Bone marrow (tissue), 2 donors: ENCODE measurements at places on chromosomes 5 and 9.
A peak's percentile ranks its signal among the peaks of the same experiment; 100 is the strongest.

- DNase-seq, result no peak
Observed at GRCh38 chr9:126916909-126917308, 2.3 kb downstream of the RALGPS1 start.

DNA sequence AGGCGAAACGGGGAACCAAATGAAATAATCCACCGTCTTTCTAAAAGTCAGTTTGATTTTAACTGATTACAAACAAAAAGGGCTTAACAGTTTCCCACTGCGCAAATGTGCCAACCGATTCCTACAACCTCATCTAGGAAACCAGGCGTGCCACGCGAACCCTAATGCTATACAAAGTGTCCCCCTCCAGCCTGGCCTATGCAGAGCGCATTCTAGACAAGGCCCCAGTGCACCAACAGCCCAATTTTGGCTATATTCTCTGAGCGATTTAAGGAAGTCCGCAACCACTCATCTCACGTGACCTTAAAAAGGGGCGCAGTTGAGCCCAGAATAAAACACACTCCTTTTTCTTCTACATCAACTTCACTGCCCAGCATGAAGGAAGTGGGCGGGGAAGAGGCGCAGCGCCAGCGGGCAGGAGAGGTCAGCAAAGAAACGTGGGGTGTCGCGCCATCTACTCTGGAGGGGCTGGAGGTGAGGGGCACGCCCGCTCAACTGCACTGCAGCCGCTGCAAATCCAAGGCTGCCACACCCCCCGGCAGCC lies 779 bp downstream of the FAM13B start:
- peak; percentile 93 for DNase-seq

GRCh38 chr5:104088876-104089778 lies 526.5 kb upstream of the NUDT12 start:
- no peak for DNase-seq

DNA sequence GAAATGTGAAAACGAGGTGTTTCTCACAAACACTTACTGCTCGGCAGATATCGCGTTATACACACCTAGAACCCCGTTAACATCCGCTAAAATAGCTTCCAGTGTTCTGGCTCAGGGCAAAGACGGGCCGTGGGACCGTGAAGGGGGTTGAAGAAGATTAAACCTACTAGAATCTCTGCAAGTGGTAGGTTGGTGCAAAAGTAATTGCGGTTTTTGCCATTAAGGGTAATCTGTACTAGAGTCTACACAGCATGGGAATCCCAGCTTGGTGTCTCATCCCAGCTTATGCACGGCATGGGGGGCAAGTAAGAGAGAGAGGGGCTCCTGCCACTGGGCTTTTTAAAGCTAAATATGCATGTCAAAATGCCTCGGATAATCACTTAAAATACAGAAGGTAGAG lies 43.9 kb downstream of the HRH2 start:
- DNase-seq, result no peak

GRCh38 chr5:111383288-111383970 lies 128.9 kb downstream of the STARD4 start:
- no peak for DNase-seq

GRCh38 chr9:107750741-107751566 lies 261.4 kb upstream of the KLF4 start:
- DNase-seq, result no peak

GRCh38 chr9:10252174-10252573 lies 360.6 kb downstream of the PTPRD start:
- no peak for DNase-seq

- peak; percentile 40 for DNase-seq
Observed at GRCh38 chr5:98927989-98928872, 576 bp downstream of the CHD1 start.

GRCh38 chr5:131186561-131187256 lies 16.0 kb downstream of the LYRM7 start:
- DNase-seq, result no peak

DNA sequence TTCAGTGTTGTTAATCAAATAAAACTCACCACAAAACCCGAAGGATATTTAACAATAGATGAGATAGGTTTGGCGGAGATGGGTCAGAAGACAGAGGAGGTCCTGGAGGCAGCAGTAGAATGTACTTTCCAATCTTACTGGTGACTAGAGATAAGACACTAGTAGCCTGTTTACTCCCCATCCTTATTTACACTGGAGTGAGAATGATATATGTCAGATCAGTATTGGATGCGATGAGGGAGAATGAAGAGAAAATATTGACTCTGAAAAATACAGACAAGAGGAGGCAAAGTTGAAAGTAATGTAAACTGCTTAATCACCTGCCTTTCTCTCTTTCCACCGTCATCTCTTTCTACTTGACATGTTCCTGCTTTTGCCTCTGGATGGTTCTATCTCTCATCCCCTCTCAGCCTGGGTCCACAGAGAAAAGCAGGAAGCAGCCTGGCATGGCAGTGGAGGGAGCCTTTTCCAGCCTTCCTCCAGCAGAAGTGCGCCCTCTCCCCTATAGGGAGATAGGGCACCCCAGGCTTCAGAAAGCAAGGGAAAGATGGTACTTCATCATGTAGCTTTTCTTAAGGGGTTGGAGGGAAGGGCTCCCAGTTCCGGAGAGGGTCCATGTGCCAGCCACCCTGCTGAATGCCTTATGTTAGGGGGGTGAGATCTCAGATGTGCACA lies 11.1 kb downstream of the PALM2AKAP2 start:
- DNase-seq, result no peak

DNA sequence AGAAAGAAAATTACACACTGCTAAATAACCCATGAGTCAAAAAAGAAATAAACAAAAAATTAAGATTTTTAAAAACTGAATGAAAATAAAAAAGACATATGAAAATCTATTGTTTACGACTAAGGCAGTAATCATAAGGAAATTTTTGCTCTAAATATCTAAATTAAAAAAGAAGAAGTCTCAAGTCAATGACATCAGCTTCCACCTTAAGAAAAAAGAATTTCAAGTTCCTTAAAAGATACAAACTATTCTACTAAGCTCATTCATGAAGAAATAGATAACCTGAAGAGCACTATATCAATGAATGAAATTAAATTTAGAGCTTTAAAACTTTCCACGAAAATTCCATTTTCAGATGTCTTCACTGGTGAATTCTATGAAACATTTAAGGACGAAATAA lies 15.7 kb upstream of the STARD4 start:
- DNase-seq, result no peak

DNA sequence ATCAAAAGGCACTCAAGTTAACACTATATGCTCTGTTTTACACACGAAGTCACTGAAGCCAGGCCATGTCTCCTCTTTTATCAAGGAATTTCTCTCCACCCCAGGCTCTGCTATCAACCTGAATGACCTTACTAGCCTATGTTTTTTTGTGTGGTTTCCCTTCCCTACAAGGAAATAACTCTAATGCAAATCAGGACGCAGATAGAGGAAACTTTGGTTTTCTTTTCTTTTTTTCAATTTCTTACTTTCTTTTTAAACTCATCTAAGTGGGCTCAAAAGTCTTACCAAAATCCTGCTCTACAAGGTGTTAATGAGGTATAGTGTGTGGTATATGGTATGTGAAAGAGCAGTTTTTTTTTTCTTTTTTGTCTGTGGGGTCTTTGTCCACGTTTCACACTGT lies 5.5 kb upstream of the SLC46A2 start:
- no peak for DNase-seq

- no peak for DNase-seq
Observed at GRCh38 chr9:98571643-98572042, 137.1 kb downstream of the GABBR2 start.

DNA sequence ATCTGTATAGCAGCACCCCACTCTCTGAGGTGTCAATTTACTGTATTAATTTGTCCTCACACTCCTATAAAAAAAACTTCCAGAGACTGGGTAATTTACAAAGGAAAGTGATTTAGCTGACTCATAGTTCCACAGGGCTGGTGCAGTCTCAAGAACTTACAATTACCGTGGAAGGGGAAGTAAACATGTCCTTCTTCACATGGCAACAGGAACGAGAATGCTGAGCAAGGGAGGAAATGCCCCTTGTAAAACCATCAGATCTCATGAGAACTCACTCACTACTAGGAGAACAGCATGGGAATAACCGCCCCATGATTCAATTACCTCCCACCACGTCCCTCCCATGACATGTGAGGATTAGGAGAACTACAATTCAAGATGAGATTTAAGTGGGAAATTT lies 602.6 kb downstream of the MTRR start:
- no peak for DNase-seq

- DNase-seq, result no peak
Observed at GRCh38 chr5:14516901-14517300, 64.7 kb upstream of the OTULINL start.

DNA sequence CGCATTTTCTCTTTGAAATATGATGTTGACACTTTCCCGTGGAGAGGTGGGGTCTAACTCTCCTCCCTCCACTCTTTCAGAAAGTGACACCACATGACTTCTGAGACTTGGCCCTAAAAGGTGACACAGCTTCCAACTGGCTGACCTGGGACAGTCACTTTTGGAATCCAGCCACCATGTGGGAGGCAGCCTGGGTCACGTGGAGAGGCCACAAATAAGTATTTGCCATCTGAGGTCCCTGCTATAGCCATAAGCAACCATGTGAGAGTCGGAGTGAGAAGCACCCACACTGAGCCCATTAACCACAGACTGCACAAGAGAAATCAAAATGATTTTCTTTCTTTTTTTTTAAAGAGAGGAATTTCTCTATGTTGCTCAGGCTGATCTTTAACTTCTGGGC lies 4.1 kb upstream of the PHYKPL start:
- no peak for DNase-seq

GRCh38 chr5:142683881-142684505 lies 1.9 kb downstream of the FGF1 start:
- no peak for DNase-seq

- DNase-seq, result no peak
Observed at GRCh38 chr9:121711797-121712196, 60.4 kb downstream of the DAB2IP start.

DNA sequence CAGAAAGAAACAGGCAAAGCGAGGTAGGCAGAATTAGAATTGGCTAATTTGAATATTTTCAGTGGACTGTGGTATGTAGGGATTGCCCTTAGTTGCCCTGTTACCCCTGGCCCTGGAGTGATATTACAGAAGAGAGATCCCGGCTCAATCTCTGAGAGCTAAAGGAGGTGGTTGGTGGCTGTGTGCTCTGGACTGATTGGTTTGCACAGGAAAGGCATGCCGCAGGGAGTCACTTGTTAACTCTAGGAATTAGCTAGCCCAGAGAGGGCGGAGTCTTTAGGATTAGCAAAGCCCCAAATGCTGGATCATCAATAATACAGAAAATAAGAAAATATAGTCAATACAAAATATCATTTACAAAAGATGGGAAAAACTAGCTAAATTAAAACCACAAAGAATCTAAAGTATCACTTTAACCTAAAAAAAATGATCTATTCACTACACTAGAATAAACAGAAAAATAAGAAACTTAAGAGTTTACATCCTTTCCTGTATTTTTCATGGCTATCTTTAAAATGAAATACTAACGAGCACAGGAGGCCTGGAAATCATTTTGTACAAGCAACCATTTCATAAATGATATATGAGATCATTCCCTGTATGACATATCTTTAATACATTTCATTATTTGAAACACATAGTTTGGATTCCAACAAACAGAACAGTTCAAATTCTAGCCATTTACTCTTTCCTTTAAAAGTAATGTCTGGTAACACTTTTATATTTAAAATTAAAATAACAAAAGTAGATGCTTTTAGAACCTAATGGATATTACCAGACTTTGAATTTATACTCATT lies 71.1 kb downstream of the GNAQ start:
- no peak for DNase-seq

DNA sequence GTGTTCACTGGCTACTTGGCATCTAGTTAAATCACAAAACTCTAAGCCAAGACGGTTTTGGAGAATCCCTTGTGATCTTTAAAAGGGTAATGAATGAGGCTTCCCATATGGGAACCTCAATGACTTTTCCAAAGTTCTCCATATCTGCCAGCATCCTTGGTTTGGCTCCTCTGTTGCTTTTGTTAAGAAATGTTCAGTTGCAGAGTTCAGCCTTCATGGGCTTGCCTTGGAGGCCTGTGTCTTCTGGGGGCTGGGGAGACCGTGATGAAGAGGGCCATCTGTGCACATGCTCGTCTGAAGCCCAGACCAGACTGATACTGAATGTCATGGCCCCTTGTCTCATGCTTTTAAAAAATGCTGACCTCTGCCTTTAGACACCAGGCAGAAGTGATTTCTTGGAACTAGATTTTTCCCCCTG lies 84.3 kb downstream of the RAI14 start:
- no peak for DNase-seq

GRCh38 chr5:148397968-148398595 lies 14.3 kb downstream of the FBXO38 start:
- DNase-seq, result no peak

DNA sequence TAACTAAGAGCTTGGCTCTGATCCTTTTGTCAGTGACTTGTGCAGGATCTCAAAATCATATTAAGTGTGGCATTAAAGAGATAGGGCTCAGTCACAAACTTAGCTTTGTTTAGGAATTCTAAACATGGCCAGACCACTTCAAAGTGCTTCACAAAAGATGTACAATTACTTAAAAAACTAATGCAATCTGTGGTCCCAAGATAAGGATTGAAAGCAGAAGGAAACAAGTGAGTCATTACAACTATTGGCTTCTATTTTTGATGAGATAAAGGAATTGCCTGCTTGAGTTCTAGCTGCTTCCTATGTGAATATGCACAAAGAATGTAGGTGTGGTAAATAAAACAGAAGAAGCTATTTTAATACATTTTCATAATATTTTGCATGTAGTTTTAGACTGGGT lies 44.9 kb upstream of the SLC12A2 start:
- DNase-seq, result peak; percentile 89

- DNase-seq, result no peak
Observed at GRCh38 chr5:176676361-176676824, 29.1 kb downstream of the TSPAN17 start.

GRCh38 chr5:151156507-151157420 lies 815 bp downstream of the ANXA6 start:
- DNase-seq, result no peak

GRCh38 chr9:99563364-99563763 lies 258.3 kb upstream of the NR4A3 start:
- no peak for DNase-seq

GRCh38 chr9:99867536-99867935 lies 38.9 kb upstream of the STX17 start:
- DNase-seq, result no peak

- no peak for DNase-seq
Observed at GRCh38 chr9:119487118-119487827, 118.0 kb upstream of the BRINP1 start.

GRCh38 chr5:173450188-173450587 lies 122.0 kb upstream of the STC2 start:
- DNase-seq, result no peak

- DNase-seq, result no peak
Observed at GRCh38 chr9:77829420-77829819, 181.3 kb upstream of the GNA14 start.

GRCh38 chr5:141811287-141812155 lies 66.7 kb downstream of the PCDH1 start:
- no peak for DNase-seq

DNA sequence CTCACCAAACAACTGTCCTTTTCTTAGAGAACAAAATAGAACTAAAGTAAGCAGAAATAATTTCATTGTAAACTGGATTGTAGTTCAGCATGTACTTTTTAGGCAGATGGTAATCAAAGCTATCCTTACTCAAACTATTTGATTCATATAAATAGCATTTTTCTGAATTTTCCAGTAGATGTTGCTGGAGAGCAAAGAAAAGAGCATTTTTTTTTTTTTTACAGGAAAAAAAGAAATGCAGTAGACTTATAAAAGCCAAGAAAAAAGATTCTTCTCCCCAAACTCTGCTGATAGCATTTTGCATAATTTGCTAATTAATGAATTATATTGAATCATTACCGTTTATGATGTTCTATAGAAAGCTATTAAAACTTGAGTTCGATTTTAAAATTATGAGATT lies 715.3 kb upstream of the WWC1 start:
- DNase-seq, result no peak
